Thoracic aorta (tissue), 2 donors: ENCODE measurements at places on chromosomes 1 and 21. TPM values are rescaled to one million over a fixed set of nuclear protein-coding genes. Genes with fewer than 3 reads are reported as not detected.
A peak's percentile ranks its signal among the peaks of the same experiment; 100 is the strongest.

DNA sequence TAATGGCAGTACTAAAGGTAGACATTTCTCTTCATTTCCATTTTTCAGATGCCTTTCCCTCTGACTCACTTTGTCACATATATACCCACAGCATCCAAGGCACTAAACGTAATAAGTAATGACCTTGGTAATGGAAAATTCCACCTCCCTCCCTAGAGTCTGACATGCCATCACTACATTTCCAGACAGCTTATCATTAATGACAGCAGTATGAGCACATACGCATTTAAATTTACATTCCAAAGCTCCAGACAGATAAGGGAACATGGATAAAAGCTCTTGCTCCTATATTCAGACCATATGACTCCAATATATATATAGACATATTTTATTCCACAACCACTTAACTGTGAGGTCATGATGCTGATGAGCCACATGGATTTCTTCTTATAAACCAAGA is 191.7 kb upstream of the GORAB start:
- no peak for DNase-seq

DNA sequence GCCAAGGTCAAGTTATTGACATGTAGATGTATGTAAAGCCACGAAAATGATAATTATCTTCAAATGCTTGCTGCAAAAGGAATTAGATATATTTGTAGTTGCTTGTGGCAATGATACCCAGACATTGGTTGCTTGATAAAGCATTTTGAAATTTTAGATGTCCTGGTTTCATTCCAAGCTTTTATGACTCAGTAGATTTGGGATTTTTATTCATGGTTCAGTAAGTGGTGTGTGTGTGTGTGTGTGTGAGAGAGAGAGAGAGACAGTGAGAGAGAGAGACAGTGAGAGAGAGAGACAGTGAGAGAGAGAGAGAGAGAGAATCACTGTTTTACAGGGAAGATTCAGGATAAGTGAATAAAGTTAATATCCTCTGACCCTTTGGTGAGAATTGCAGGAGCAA is 498.2 kb upstream of the C1orf87 start:
- no peak for DNase-seq

- no peak for DNase-seq
Measured at GRCh38 chr1:5601516-5601915, 390.7 kb downstream of the NPHP4 start.

DNA sequence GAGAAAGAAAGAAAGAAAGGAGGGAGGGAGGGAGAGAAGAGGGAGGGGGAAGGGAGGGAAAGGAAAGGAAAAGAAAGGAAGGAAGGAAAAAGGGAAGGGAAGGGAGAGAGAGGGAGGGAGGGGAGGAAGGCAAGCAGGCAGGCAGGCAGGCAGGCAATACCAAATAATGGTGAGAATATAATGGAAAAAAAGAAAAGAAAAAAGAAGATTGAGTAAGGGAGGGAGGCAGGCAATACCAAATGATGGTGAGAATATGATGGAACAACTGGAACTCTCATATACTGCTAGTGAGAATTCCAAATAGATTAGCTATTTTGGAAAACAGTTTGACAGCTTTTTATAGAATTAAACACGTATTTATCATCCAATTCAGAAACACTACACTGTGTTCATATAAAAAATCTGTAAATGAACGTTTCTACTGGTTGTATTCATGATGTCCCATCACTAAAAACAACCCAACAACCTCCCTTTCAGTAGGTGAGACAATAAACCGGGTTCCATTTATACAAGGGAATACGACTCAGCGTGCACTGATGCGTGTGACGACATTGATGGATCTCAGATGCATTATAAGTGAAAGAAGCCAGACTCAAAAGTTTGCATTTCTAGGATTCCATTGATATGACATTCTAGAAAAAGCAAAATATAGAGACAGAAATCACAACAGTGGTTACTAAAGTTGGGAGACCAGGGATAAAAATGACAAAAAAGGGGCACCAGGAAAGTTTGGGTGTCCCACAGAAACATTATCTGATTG is 226.4 kb downstream of the DSCAM start:
- DNase-seq = no peak

DNA sequence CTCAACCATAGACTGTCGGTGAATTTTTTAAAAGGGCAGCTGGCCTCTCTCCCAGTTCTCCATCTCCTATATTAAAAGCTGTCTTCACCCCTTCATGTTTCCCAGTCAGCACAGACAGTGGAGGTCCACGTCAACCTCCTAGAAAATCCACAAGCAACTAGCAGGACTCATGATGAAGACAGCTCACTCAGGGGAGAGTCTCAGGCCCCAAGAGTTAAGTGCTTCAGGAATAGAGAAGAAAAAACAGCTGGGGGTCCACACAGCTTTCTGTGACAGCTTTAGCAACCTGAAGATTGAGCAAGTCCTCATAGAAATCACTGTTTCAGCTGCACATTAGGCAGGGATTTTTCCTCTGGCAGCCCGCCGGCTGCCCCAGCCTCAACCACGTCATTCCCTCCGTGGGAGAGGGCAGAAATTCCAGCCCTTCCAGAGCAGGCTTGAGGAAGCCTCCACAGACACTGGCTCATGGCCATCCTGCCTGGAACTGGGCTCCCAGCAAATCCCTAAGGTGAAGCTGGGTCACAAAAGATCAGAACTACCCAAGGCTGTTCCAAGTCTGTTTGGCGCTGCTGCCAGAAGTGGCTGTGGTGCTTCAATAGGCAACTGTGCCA is 15.2 kb downstream of the GPR161 start:
- peak; percentile 14 for DNase-seq

DNA sequence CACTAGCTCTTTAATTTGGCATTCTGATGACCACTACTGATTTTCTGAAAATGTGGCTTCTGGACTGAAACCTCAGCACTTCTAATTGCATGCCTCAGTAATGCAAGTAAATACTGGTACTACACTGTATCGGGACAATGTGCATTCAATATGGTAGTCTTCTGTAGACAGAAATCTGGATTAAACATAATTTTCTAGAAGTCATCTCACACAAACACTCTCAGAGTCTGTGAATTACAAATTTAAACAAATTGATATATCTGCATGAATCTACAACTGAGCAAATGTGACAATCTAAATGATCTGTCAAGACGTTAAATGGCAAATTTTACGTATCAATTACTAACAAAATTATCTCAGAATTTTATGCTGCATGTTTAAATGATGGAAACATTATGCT is 23.7 kb downstream of the HP1BP3 start:
- DNase-seq = no peak

DNA sequence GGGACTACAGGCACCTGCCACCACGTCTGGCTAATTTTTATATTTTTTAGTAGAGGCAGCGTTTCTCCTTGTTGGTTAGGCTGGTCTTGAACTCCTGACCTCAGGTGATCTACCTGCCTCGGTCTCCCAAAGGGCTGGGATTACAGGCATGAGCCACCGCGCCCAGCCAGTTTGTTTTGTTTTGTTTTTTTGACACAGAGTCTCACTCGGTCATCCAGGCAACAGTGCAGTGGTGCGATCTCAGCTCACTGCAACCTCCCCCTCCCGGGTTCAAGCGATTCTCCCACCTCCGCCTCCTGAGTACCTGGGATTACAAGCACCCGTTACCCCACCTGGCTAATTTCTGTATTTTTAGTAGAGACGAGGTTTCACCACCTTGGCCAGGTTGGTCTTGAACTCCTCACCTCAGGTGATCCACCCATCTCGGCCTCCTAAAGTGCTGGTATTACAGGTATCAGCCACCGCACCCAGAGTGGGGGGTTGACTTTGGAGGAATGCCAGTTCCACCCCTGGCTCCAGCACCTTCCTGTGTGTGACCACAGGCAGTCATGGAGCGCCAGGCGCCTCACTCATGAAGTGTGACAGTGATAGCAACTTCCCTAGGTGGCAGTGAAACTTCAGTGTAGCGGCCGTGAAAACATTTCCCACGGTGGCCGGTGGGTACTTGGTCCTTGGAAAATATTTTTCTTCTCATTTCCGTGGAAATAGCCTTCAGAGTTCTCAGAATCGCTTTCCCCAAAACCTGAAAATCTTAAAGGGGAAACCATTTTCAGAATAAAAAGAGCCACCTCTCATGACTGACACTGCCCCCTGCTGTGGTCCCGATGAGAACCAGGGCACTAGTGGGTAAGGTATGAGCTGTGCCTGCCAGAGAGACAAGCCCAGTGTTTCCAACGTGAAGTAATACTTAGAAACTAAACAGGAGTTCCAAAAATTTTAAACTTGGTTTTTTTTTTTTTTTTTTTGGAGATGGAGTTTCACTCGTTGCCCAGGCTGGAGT is 48.6 kb downstream of the WDR4 start:
- no peak for DNase-seq

DNA sequence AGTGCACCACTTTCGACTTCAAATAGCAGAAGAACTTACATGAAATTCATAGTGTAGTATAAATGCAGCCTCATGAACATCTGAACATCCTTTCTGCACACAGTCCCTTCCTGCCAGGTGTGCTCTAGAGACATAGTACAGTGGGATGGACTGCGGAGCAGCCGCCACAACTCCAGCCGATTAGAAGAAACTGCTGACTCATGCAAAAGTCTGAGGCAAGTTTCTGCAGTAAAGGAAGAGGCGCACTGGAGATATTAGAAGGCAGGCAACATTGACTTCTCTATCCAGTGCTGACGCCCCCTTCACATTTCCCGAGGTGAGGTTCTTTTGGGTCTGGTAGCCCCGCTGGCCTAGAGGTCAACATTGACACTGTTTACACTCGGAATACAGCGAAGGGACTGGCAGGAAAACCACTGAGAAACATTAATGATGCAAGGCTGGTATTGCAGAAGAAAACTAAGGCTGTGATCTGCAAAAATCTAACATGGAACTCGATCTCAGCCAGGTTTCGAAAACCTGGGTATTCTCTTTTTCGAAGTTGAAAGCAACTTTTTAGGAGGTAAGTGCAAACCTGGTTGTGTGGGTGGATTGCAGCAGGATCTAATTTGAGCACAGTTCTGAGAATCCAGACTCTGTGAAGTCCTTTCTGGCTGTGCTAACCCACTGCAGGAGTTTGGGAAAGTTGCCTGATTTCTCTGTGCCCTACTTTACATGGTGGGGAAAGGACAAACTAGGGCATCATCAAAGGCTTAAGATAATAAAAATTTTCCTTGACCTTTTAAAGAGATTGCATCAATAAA is 90.7 kb downstream of the CDC7 start:
- DNase-seq = no peak

GRCh38 chr1:6592441-6592840 is 10.2 kb downstream of the KLHL21 start:
- DNase-seq = no peak

DNA sequence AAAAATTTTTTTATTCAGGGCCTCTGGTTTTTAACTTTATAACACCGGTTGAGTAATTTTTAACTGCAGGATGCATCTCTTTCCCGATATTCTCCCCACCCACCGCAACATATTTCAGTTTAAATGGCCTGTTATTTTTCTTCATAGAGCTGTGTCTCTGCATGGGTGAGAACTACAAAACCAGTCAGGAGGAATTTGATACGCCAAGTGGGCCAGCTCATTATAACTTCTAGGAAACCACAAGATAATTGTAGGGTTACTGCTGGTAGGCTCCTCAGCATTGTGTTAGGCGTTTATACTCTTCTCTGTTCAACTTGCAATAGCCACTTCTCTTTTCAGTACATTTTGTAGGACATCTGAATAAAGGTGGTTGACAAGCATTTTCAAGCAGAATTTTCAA is 169.7 kb downstream of the PBX1 start:
- DNase-seq = no peak

The S100A7 gene
- total RNA-seq = not detected

The TMEM269 gene
- total RNA-seq = 0.27 TPM

The MATN1 gene
- 1.5 TPM for total RNA-seq
